ENCODE measurements at places on chromosomes 7 and 10.

- DNase-seq: no peak
These were observed 27.7 kb downstream of the STK32C start for GRCh38 chr10:132279873-132280645.

DNA sequence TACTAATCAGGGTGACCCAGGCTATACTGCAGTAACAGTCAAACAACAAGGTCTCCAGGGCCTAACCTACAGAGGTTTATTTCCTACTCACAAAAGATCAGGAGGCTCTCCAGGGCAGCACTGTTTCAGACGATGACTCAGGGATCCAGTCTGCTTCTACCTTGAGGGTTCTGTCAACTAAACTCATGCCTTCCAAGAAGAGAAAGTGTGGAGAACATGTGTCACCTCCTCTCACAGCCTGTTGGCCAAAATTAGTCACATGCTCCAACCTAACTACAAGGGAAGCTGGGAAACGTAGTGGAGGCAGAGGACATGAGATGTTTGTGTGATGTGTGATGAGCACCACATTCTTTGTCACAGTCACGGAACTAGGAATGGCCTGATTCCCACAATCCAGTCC is 14.7 kb upstream of the INA start:
- peak; percentile 16 for DNase-seq

- no peak for DNase-seq
These were observed 72.7 kb upstream of the TMEM106B start for GRCh38 chr7:12138421-12138820.

DNA sequence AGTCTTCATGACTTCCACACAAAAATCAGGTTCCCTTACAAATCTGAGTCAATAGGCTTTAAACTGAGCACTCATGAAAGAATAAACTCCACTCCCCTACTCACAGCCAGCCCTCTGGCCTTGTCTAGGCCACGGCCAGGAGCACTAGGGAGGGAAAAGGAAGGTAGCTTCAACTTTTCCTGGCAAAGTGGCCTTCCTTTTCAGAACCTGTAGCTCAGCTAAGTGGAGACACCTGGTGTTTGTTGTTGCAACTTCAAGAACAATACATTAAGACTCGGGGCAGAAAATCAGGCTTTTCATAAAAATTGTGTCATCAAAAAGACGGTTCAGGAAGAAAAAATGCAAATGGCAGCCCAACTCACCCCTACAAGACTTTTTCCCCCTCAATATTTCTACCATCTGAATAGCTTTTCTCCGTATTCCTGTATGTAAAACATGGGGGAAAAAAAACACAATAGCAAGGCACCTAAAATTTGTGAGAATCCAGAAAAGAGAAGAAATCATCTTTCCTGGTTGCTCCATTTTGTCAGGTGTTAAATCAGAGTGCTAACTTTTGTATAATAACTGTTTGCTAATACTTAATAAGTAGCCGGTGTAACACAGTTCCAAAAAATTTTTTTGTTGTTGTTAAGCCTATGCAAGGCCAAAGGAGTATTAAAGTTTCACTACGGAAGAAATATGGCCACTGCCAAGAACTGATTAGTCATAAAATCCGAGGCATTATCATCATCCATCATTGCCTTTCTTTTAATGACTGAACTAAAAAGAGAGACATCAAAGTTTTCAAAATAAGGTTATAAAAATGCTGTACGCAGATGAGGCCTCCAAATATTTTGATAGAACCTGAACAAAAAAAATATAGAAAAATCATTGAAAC is 66.2 kb upstream of the ARID5B start:
- DNase-seq: peak; percentile 55

DNA sequence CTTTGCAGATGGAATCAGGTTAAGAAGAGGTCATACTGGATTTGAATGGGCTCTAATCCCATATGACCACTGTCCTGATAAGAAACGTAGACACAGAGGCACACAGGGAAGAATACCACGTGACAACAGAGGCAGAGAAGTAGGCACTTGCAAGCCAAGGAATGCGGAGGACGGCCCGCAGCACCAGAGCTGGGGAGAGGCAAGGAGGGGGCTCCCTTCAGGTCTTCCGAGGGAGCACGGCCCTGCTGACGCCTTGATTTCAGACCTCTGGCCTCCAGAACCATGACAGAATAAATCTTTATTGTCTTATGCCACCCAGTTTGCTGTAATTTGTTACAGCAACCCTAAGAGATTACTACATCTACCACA is 44.7 kb upstream of the TMEM213 start:
- no peak for DNase-seq

DNA sequence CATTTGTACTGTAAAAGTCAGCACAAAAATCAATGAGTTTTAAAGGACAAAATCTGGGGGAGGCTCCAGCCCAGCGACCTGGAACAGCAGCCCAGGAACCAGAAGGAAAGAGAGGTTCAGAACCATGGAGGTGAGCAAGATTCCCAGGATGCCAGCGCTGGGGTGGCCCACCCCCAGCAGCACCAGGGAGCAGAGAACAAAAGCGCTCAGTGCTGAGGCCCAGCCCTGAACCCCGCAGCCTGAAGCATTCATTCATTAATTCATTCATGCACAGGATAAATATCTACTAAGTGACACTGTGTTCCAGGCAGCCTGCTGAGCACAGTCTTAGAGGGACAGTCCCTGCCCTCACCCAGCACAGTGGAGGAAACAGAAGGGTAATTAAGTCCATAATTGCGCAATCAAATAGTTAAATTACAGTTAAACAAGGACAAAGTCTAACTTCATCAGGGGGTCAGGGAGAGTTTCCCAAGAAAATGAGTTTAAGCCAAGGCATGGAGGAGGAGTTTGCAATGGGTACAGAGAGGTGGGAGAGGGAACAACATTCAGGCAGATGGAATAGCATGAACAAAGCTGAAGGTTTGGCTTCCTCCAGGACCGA is 202.3 kb downstream of the GRID1 start:
- no peak for DNase-seq

DNA sequence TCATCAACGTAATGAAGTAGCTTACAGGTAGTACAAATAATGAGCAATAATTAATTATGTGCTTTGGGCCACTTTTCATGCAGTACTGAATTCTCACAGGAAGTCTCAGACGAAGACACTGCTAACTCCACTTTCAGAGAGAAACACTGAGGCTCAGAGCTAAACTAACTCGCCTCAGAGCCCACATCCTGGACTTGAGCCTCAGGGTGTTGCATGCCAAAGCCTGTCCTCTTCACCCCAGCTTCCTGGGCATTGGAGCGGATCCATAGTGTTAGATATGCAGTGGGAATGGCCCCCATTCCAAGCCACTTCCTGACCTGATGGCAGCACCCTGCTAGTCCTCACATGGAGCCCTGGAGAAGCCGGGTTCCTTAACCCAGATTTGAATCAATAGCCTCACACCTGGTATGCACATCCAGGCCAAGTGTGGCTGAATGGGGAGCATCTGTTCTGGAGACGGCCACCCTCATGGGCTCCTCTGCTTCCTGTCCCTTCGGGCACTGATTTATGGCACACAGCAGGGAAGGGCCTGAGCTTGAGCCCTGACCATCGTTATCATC is 265.1 kb upstream of the ZNF32 start:
- no peak for DNase-seq

GRCh38 chr10:33381451-33382215 is 47.2 kb upstream of the NRP1 start:
- DNase-seq: no peak

- no peak for DNase-seq
These were observed 56.0 kb downstream of the ZNF800 start for GRCh38 chr7:127336458-127336857.

Measured in activated CD4-positive, alpha-beta T cell treated with anti-CD3 and anti-CD28 coated beads, Interleukin-2, amount 50 U/mL, for 16 hours (primary cell).